GOT3 (cell line): ENCODE measurements at places on chromosomes 7 and 10.

DNA sequence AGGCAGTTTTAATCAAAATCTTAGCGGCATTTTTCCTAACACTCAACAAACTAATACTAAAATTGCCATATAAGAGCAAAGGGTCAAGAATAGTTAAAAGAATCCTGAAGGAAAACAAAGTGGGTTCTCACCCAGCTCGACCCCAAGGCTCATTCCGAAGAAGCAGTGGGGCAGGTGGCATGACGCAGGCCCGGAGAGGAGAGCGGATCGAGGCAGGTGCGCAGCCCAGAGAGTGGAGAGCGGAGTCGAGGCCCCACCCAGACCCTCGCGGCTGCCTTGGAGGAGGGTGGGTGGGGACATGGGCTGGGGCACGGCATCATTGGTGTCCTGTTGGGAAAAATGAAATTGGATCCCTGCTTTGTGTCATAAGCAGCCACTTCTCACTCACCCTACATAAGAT, 109.8 kb downstream of the INPP5A start:
- no peak for DNase-seq

- no peak for DNase-seq
These were observed 264.6 kb upstream of the BMPER start for GRCh38 chr7:33640741-33641140.

DNA sequence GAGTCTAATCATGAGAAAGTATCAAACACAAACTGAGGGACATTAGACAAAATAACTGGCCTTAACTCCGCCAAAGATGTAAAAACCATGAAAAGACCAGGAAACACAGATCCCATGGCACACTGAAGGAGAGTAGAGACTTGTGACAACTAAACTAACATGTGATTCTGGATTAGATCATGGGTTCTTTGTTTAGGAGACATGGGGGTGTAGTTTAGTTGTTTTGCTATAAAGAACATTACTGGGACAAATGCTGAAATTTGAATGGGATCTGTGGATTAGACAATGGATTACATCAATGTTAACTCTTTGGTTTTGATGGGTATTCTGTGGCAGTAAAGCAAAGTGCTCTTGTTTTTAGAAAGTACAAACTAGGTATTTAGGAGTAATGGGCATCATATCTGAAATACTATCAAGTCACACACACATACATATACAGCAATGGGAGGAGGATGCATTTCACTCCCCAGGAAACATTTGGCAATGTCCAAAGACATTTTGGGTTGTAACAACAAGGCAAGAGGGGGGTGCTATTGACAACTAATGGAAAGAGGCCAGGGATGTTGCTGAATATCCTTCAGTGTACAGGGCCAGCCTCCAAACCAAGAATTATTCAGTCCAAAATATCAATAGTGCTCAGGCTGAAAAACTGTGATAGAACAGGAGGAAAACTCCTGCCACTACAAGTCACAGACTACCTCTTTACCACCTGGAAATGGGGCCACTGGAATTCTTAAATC, 32.4 kb downstream of the WAPL start:
- no peak for DNase-seq

- DNase-seq, result no peak
These were observed 262.0 kb upstream of the ZWINT start for GRCh38 chr10:56623064-56623463.

DNA sequence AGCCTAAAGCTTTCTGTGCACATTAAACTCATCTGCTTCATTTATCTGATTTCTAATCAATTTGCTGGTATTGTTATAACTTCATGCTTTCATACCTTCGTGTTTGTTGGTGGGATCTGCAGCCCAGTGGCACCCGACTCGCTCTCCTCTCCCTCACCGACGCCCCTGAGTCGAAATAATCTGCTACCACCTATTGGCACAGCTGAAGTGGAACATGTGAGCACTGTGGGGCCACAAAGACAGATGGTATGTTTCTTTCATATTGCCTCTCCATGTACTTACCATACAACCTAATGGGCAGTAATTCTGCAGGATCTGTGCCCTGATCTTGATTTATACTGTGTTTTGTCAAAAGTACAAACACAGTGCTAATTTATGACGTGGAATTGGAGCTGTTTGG, 12.4 kb downstream of the DNAJC9 start:
- no peak for DNase-seq

- no peak for DNase-seq
These were observed 45.5 kb upstream of the RHOBTB1 start for GRCh38 chr10:60989400-60989876.

DNA sequence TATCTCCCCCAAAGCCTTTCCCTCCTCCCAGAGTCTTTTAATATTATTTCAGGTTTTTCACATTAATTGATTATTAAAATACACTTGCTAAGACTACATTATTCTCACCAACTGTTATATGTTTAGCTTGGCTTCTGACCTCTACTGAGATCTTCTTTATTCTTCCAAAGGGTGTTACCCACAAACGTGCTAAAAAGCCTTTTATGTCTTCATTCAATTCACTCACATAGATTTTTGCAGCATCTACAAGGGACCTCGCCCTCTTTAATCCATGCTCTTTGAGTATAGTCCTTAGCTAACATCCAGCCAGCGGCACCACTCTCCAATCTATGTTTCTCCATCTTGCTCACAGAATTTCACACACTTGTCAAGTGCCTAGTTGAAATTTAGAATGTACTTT, 115.9 kb downstream of the HIPK2 start:
- no peak for DNase-seq

GRCh38 chr7:72335561-72336381, 76.4 kb downstream of the CALN1 start:
- no peak for DNase-seq

GRCh38 chr7:1053816-1054370, 9.5 kb downstream of the GPR146 start:
- no peak for DNase-seq

GRCh38 chr10:78759456-78760120, 309.2 kb upstream of the ZMIZ1 start:
- DNase-seq, result no peak

DNA sequence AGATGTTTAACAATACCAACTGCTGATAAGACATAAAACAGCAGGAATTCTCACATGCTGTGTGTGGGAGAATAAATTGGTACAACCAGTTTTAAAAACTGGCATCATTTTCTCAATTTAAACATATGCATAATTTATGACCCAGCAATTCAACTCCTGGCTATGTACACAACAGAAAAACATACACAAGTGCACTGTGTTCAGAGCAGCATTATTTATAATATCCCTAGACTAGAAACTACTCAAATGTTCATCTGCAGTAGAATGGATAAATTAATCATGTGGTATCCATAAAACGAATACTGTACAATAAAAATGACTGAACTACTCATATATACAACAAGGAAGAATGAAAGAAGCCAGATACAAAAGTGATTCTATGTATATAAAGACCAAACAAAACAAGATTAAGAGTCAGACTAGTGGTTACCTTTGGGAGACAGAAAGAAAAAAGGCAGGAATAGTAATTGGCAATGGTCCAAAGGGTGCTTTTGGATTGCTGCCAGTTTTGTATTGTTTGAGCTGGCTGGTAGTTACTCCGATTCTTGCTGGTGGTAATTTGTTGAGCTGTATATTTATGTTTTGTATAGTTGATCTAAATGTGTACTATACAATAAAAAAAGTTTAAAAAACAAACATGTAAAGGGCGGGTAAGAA, 306.0 kb downstream of the TFEC start:
- no peak for DNase-seq

DNA sequence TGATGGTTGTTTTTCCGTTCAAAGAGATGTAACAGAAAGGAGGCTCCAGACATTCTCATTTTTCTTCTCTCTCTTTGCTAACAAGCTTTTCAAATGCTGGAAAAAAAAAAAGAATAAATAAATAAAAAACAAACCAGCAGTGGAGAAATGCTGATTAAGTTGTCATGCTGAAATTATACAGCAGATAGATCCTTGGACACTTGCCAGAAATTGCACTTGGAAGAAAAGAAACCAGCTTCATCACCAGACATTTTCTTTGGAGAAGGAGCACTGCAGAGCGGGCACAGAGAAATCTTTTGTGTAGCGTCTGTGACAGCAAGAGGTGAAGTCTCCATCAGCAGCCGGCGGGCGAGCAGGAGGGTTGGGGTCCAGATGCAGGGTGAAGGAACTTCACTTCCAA, 55.8 kb downstream of the CLRN3 start:
- DNase-seq, result no peak
